Left kidney (tissue), 8 donors: ENCODE measurements at places on chromosomes 13 and 19. TPM values are rescaled to one million over a fixed set of nuclear protein-coding genes. Genes with fewer than 3 reads are reported as not detected.
A peak's percentile ranks its signal among the peaks of the same experiment; 100 is the strongest.

PINLYP gene
- 19.2 TPM for polyA plus RNA-seq

- DNase-seq, result peak; percentile 71
These were observed 8.7 kb upstream of the ZNF444 start for GRCh38 chr19:56132316-56132822.

- DNase-seq, result peak; percentile 31
These were observed 1551.1 kb downstream of the EFNB2 start for GRCh38 chr13:104984296-104984818.

DNA sequence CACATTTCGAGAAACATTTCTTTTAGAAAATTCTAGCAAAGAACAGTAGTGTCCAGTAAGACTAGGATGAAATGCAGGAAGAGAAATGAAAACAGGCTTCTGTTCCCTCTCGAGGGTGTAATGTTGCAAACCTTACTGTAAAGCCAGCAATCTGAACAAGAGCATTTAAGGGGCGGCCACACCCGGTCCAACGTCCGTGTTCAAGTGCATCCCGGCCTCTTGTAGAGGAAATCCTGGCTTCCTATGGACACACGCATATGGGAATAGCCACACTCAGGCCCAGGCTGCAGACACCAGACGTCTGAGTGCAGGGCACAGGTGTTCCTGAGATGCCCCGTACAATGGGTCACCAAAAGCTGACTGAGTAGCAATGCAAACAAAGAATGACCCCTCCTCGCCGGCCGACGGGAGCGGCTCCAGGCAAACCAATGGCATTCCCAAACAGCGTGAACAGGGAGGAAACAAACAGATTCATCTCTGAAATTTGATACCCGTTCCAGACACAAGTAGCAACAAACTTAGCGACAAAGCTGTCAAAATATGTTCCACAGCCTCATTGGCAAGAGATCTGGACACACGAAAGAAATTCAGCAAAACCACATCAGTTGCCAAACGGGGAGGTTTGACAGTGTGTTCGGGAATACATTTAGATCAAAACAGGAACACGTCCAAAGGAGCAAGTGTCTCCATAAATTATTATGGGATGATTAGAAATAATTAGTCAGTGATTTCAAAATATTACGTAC lies 278.6 kb upstream of the TSHZ3 start:
- peak; percentile 10 for DNase-seq
